Osteocyte (in vitro differentiated cells): ENCODE measurements at places on chromosomes 1 and 21.

DNA sequence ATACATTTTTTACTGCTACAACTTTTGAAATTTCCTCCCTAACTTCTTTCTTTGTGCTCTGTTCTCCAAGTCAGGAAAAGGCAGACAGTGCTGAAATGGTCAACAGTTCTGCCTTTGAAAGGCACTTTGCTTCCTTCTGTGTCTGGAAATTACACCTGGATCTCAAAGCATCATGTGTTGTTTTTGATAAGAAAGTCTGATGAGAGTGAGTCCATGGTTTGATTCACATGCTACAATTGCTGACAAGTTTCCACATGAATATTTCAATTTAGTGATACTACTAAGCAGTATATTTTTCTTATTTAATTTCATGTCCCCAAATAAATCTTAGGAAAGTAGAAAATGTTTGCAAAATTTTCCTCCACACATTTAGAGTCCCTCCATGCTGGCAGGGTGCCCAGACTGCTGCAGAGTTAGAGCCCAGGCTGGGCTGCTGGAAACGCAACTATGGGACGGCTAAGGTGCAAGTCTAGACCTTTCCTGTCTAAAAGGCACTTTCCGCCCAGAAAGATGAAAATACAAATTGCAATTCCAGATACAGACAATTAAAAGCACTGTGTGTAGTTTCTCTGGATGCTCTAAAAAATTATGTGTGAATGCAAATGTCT, 96.6 kb upstream of the RUNX1 start:
- DNase-seq, result no peak

- DNase-seq, result no peak
Measured at GRCh38 chr1:10631811-10632593, 157.3 kb downstream of the PEX14 start.

DNA sequence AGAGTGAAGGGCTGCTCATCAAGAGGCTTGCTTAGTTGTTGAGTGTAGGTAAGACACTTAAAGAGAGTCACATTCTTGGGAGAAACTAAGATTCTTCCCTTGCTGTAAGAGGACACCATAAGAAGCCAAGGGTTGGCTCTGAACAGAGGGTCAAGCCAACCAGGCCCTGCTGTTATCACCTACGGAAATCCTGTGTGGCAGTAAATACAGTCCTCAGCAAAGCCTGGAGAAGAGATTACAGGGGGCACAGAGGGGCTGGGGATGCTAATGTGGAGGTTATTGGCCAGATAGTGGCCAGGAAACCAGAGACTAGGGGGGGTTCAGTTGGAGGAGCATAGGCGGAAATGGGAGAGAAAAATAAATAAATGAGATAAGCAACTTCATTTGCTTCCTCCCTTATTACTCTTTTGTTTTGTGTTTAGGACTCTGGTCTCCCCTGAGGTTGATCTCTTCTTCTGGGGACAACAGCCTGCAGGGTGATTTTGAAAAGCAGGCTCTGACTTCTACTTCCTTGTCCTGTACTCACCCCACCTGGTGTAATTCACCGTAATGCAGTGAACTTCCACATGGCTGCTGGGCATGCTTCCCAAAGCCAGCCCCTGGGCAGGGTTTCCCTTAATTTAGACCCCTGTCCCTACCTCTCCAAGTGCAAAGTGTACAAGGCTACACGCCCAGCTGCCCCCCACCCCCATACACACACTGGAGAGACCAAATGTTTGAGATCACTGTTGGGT, 40.9 kb downstream of the MTARC1 start:
- DNase-seq, result no peak

DNA sequence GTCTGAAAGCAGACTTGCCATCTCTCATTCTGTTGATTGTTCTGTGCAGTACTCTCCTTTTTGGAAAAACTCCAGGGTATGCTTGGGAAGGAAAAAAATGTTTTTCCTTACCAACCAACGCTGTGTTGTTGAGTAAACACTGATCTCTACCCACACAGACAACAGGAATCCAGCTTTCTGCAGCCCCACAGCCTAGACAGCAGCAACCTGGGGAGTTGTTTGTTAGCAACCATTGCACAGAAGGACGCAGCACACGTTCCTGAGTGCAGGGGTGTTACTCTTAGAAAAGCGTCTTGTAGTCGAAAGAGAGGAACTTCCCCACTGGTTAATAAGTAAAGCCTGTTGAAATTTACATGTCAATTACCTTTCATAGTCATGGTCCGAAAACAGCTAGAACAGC, 56.6 kb downstream of the SMYD2 start:
- DNase-seq, result no peak

DNA sequence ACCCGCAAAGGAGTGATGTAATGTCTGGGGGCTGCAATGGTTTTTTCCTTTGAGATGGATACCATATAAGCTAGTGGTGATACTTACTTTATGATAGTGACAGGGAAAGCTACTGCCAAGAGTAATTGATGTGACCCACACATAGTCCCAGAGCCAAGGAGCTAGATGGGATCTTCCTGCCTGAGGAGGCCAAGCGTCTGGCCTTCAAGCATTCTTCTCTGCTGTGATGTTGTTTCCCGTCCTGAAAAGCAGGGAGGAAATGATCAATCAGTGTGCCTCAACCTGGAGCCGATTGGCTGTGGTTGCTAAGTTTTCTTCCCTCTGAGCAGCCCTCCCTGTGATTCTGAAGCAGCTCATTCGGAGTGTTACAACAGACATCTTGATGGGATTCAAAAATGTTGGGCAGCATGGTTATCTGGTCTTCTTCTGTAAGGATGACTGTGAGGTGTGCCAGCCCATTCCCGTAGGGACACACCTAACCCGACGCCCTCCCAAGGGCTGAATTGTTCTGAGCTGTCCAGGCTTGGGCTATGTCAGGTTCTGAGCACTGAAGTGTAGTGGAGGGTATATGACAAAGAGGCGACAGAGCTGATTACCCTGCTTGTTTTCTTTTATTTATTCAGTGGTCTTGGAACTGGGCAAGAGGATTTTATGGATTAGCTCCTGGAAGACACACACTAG, 56.7 kb downstream of the UCK2 start:
- DNase-seq, result no peak

DNA sequence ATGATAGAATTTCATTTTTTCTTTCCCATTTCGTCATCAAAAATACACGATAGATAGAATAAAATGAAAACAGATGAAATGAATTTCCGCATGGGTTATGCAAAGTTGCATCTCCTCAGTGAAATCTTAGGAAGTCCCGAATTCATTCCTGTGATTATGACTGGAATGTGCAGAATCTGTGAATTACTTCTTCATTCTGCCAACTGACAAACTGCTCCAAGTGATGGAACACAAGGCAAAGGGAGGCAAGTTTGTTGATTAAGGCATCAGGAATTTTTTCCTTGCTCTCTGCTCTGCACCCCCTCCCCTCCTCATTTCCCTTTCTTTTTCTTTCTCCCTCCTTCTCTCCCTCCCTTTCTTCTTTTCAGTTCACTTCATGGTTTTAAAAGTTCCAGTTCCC, 37.0 kb upstream of the ADGRL4 start:
- no peak for DNase-seq

GRCh38 chr1:237754627-237755026, 136.1 kb downstream of the ZP4 start:
- no peak for DNase-seq

GRCh38 chr21:27212441-27212840, 245.6 kb upstream of the ADAMTS5 start:
- DNase-seq, result no peak

DNA sequence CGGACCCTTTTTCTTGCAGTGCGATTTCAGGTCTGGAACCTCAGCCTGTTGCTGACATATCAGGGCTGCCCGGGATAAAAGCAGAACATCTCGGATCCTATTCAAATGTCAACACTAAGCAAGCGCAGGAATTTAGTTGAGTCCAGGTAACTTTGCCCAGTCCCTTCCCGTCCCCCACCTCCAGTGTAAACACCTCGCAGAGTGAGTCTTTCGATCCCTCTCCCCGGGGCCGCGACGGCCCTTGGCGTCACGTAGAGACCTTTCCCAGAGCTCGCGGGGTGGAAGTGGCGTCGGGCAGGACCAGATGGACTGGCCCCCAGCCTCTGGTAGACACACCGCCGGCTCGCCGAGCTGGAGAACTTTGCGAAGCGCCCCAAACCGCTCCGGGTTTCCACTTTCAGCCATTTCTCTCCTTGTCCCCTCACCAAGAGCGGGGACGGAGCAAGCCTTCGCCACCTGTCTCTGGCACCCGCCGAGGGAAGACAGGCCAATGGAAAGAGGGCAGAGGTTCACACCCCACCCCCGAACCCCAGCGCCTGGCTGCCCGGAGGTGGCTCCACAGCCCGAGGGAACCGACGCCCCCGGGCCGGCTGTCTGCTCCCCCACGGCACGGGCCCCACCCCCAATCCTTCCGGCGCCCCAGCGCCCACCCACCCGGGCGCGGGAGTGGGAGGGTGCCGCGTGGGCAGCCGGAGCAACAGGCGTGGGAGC, 570 bp downstream of the KCND3 start:
- no peak for DNase-seq

DNA sequence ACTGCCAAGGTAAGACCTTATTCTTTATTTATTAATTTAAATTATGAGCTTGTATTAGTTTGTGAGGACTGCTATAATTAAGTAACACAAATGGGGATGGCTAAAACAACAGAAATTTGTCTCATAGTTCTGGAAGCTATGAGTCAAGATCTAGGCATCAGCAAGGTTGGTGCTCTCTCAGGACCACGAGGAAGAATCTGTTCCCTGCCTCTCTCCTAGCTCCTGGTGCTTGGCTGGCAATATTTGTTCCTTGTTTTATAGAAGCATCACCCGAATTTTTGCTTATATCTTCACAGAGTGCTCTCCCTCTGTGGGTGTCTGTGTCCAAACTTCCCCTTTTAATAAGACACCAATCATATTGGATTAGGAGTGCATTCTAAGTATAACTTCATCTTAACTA, 41.4 kb upstream of the CCDC190 start:
- no peak for DNase-seq

DNA sequence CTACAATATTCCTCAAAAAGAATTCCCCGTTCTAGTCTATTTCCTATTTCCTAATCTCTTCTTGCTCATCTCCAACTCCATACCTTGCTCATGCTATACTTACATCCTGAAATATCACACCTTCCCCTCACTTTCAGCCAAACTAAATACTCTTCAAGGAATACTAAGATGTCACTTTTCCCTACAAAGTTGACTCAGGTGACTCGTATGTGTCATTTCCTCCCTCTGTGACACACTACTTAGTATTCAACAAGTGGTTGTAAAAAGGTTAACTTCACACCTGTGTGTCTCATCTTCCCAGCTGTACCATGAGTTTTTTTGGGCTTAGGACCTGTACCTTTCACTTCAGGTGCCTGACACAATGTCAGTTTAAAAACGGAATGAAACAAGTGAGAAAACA, 81.9 kb upstream of the LBR start:
- no peak for DNase-seq

- DNase-seq, result no peak
Measured at GRCh38 chr21:42696501-42697040, 43.1 kb downstream of the PDE9A start.

- DNase-seq, result no peak
Measured at GRCh38 chr21:44272284-44272858, 10.7 kb upstream of the DNMT3L start.

DNA sequence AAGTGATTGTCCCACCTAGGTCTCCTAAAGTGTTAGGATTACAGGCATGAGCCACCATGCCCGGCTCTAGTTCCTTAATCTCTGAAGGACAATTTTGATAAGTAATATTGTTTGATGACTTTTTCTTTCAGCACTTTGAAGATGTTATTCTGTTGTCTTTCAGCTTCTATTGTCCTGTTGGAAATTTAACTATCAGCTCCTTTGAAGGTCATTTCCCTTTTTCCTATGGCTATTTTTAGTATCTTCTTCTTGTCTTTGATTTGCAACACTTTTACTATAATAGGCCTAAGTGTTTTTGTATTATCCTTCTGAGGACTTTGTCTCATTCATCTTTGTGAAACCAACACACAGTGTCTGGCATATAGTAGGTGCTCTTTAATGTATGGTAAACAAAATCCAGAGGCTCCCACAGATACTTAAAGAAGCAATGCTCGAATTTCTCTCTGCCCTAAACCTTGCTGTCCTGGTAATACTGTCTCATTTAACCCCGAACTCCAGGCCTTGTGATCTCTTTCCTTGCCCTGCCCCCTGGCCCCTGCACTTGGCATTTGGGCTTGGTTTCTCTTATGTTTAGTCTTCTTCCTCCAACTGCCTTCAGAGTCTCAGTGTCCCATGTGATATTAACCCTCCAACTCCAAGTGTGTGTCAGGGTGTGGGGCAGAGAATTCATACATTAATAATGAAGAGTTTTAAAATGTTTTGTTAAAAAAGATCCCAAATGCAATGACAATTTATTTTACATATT, 19.0 kb upstream of the AGO1 start:
- no peak for DNase-seq

- no peak for DNase-seq
Measured at GRCh38 chr1:204520834-204521709, 4.9 kb downstream of the MDM4 start.

GRCh38 chr1:245383396-245384330, 228.9 kb downstream of the KIF26B start:
- DNase-seq, result no peak

- DNase-seq, result peak; percentile 66
Measured at GRCh38 chr1:47650205-47650604, 212.4 kb downstream of the FOXD2 start.

- no peak for DNase-seq
Measured at GRCh38 chr1:213852107-213852506, 135.7 kb upstream of the PROX1 start.

DNA sequence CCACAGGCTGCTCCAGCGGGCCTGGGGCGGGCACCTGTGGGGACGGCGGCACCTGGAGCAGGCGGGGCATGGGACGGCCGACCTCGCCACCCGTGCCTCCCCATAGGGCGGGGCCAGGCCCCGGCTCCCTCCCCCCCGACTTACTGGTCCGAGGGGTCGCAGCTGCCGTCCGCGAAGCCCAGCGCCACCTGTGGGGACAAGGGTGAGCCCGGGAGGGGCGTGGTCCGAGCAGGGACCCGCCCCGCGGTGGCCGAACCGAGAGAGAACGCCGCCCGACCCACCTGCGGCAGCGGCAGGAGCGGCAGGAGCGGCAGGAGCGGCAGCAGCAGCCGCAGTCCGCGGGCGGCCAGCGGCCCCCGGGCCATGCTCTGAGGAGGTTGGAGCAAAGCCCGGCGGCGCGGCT, at the start of gene TMEM52:
Gene TMEM52, minus strand, starts transcription at position 379 of the 403 bp plus-strand sequence. Its CDS starts 14 bp downstream, at position 365.
- no peak for DNase-seq

DNA sequence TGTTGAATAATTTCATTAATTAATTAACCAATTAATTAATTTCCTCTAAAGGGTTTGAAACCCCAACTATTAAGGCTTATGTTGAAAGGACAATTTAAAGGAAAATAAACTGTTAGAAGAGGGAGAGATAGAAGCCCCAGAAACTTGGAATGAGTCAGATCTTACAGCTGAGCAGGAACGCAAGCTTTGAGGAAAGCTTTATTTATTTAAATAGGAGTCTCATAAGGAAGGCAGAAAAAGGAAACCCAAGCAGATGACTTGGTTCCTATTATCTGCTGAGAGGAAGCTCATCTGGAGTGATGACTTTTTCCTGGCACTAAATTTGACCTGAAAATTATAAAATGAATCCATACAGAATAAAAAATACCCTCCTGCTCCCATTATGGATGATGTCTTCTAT, 105.1 kb downstream of the ROR1 start:
- DNase-seq, result no peak

DNA sequence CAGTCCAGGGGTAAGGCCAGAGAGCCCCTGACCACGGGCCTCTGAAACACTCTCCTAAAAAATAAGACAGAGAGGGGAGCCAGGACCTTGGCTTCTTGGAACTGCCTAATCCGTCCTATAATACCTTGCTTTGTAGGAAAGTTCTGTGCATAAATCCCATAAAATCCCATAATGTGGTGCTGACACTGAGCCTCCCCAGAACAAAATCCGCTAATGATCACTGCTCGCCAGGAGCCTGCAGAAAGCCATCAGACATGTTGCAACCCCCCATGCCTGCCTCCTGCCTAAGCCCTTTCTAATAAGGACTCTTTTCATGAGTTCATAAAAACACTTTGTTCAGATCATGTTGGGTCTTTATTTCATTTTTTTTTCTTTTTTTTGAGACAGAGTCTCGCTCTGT, 9.3 kb upstream of the DHRS3 start:
- no peak for DNase-seq
